ENCODE measurements at places on chromosomes 12 and 14.

DNA sequence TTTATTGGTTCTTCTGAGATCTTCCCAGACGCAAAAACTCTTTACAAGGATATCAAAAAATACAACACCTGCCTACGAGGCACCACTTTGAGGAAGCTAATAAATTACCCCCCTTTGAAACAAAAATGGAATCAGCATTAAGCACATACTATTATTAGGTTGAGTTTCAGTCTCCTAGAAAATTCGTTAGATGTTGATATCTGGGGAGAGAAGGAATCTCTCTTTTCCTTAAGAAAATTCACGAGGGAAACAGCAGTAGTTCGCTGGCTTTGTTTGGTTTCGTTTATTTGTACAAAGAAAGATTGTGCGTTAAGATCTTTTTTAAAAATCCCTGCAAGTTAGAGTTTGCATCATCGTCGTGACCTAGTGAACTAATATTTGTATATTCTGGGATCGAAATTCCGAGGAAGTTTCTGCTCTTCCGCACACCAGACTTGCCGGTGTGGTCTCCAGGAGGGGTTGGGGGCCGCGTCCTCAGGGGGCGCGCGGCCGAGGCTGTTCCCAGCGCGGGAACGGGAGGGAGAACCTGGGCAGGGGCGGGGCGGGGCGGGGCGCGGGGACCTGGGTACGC is 12.1 kb downstream of the NKX2-1 start:
- no peak for DNase-seq

DNA sequence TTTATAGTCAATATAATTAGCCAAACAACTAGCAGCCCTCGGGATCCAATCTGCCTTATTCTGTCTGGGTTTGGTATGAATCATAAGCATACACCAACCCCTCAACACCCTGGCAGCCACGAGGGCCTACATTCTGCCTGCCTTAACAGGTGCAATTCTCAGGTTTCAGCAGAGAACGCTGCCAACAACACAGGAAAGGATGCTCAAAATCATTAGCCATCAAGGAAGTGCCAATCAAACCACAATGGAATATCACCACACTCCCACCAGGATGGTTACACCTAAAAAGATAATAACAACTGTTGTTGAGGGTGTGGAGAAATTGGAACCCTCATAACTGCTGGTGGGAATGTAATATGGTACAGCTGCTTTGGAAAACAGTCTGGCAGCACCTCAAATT is 122.8 kb downstream of the TTC7B start:
- no peak for DNase-seq

GRCh38 chr12:80655751-80656150 is 51.7 kb upstream of the MYF6 start:
- DNase-seq = no peak

- DNase-seq = peak; percentile 37
These were observed 10.7 kb downstream of the TTC5 start for GRCh38 chr14:20295067-20295466.

DNA sequence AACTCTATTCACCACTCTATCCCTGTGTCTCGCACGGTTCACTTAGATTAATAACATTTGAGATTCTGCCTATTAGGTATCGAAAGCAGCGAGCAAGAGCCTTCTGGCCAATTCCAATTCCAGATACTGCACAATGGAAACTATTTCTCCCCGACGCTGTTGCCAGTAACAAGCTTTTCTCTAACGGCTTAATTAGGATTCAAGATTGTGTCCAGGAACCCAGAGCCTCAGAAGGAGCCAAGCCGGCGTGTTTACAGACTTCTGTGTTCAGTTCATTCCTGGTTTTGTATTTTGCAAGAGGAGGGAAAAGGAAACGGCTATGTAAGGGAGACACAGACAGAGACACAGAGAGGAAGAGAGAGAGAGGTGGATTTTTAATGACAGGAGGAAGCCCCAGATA is 185.6 kb downstream of the DICER1 start:
- no peak for DNase-seq

DNA sequence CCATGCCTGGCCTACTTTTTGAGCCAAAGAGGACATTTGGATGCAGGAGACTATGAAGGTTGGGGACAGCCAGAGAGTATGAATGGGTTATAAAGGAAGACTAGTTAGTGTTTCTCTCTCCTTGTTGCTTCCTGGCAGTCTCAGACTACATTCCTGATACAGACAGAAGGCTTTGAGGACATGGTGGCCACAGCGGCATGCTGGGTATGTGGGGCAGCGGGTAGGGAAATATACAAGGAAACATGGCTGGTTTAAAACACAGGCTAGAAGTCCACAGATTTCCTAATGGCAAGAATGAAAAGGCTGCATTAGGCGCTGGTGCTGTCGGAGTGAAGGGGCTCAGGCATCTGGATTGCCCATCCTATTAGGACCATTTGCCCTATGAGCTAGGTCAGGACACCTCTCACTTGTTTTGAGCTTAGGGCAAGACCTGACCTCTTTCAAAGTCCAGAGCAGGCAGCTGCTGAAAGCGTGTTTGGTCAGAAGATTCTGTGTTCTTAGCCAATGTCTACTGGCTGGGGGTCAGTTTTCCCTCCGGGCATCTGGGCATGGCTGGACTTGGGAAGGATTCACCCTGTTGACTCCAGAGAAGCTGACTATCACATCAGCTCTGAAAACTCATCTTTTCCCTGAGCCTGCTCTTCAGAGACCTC is 20.1 kb upstream of the FBXO21 start:
- no peak for DNase-seq

DNA sequence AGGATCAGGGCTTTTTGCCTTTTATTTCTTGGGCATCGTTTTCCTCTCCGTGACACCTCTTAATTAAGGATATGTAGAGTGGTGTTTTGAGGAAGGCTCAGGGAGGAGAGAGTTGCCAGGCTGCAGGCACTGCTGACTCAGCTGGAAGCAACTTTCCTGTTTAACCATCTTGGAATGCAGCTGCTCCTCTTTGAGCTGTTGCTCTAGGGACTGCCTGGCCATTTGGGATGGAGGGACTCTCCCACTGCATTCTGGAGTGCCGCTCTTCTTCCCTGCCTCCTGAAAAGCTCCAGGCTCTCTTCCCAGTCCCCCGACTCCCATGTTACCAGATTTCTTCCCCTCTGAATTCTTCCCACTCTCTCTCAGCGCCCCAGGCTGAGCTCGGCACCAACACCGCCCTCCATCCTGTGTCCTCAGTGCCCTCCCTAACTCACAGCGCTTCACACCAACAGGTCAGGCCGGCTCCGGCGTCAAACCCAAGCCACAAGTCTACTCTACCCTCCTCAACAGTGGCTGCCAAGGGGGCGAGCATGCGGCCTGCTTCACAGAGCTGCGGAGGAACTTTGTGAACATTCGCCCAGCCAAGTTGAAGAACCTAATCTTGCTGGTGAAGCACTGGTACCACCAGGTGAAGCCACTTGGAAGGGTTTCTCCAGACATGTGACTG is 5.9 kb downstream of the OAS3 start:
- no peak for DNase-seq

DNA sequence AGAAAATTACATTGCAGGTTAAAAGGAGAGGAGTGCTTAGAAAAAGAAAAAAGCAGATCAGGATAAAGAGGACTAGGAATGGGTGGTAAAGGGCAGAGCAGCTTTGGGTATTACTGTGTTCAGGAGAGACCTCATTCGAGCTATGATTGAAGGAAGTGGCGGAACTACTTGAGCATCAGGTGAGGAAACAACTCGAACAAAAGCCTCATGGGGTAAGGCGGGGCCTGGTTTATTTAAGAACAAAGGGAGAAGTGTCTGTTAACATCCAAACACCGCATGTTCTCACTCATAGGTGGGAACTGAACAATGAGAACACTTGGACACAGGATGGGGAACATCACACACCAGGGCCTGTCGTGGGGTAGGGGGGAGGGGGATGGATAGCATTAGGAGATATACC is 444.6 kb upstream of the CCDC196 start:
- no peak for DNase-seq

DNA sequence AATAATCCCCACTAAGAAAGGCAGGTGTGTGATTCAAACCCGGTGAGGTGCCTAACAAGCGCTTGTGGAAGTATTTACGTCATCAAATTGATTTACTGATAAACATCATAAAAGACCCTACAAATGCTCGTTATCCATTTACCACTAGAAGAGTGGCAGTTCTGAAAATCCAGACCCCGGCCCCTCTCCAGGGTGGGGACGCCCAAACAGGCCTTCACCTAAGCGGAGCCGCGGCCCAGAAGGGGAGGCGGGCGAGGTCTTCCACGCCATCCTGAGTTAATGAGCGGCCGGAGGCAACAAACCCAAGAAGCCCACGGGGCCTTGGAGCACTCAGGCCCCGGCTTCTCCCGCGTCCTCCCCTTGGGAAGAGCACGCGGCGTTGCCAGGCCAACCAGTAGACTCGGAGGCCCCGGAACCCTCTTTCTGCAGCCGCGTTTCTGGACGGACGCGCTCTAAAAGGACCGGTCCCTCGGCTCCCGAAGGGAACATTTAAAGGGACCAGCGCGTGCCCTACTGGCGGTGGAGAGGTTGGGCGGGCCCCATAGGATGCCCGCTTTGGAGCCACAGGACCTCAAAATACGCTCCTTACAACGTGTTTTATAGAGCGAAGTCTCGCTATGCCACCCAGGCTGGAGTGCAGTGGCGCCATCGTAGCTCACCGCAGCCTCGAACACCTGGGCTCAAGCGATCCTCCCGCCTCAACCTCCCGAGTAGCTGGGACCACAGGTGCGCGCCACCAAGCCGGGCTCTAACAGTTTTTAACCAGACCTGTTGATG is 3.5 kb downstream of the PTPN21 start:
- peak; percentile 19 for DNase-seq

- DNase-seq = no peak
These were observed 9.6 kb upstream of the ASIC1 start for GRCh38 chr12:50047693-50048250.

DNA sequence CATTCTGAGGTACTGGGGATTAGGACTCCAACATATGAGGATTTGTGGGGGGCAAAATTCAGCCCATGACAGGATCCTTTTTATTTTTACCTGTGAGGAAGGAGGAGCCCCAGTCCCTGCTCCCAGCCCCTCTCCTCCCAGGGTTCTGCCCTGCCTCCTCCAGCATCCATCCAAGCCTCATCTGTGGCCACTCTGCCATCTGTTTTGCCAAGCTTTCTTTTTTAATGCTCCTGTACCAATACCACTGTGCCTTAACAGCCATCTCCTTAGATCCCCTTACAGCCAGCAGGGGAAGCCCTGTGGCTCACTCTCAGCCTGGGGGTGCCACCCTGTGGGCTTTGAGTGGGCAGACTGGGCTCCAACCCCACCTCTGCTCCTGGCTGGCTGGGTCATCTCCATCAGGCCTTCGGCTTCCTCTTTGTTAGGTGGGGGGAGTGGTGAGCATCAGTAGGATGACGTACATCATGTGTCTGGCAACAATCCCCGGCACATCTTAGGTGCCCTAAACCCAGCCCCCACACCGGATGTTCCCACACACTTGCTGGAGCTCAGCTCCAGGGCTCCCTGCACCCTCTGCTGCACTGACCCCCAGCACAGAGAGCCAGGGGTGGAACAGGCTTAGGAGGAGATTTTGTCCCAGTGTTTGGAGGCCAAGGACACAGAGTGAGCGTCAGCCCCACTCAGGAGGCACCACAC is 40.2 kb downstream of the CYP46A1 start:
- DNase-seq = no peak

DNA sequence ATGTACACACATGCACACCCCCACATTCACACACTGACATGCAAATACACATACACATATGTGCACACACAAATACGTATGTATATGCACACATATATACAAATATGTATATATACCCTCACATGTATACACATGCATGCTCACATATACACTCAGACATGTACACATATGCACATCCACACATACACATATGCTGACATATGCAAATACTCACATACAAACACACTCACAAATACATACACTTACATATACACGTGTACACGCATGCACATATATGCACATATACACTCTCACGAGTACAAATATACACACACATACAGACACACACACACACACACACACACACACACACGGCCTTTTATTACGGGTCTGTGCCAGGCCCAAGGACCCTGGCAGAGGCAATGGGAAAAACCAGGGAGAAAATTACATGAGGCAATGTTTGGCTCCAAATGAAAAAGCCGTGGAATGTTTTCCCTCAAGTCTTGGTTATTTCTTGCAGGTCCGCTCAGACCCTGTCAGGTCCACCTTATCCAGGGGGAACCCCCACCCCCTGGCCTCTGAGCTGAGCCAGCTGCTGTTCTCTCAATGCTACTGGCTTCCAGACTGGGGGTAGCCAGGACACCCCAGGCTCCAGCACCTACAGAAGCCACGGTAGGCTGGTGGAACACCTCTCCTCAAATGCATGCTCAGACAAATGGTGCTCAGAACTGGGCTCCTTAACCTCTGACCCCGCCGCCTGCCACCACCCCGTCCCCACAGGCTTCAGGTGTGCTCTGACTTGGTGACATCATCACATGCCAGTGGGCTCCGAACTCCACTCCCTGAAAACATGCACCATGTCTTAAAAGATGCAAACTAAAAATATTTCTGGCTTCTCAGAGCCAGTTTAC is 54.7 kb downstream of the BCL11B start:
- DNase-seq = no peak

DNA sequence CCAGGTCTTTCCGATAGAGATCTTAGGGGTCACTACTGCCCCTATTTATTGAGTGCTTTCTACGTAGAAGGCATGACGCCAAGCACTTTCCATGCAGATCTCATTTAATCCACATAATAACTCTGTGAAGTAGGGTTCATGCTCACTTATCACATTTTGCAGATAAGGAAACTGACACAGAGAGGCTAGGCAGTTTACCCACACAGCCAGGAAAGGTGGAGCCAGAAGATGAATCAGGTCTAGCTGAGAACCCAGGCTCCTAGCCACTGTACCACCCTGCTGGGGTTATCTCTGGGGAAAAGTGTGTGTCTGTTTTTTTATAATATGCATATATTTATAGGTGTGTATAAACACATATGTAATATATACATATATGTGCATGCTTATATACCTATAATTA is 83.6 kb downstream of the KSR2 start:
- DNase-seq = no peak

GRCh38 chr12:101995684-101996083 is 66.1 kb downstream of the WASHC3 start:
- no peak for DNase-seq

- peak; percentile 69 for DNase-seq
These were observed 73.6 kb downstream of the TESC start for GRCh38 chr12:117025481-117026151.
